NAMALWA (cell line): ENCODE measurements at places on chromosomes 12 and 14.

- no peak for DNase-seq
These were observed 21.1 kb upstream of the PITPNM2 start for GRCh38 chr12:123171967-123172366.

DNA sequence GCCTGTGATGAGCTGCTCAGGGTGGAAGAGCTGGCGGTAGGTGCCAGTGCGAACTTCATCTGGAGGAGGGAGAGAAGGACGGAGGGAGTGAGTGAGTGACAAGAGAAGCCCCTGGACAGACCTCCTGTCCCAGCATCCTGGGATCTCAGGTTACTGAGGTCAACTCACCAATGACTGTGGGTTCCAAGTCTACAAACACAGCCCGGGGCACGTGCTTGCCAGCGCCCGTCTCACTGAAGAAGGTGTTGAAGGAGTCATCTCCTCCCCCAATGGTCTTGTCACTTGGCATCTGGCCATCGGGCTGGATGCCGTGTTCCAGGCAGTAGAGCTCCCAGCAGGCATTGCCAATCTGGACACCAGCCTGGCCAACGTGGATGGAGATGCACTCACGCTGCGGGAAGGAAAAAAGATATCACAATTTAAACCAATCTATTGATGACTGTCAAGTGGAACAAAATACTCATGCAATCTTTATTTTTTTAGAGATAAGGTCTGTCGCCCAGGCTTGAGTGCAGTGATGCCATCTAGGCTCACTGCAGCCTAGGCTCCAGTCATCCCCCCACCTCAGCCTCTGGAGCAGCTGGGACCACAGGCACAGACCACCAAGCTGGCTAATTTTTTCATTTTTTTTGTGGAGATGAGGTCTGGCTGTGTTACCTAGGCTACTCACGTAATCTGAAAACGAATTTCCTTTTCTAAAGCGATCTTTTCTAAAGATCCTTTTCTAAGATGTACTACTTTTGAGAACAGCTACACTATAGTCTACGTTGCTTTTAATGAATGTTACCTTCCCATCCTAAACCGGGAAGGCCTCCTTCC lies 1.7 kb downstream of the TUBA1B start:
- DNase-seq = no peak

DNA sequence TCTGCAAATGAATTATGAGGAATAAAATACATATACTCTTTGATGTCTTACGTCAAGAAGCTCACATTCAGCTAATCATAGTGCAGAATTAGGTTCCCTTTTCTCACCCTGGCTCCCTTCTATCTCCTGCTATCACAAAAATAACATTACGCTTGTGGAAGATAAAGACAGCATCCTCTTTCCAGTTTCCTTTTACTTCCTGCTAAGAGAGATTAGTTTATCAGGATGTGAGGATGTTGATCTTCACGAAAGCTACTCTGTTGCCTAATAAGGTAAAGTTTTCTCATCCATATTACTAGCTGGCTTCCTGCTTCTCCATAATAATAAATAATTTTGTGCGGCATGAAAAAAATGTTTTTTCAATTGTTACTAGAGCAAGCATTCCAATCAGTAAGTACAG lies 217.7 kb upstream of the DCN start:
- DNase-seq = no peak

- DNase-seq = no peak
These were observed 53.9 kb upstream of the FICD start for GRCh38 chr12:108461058-108461660.

- no peak for DNase-seq
These were observed 256.4 kb downstream of the SSPN start for GRCh38 chr12:26451763-26452162.

DNA sequence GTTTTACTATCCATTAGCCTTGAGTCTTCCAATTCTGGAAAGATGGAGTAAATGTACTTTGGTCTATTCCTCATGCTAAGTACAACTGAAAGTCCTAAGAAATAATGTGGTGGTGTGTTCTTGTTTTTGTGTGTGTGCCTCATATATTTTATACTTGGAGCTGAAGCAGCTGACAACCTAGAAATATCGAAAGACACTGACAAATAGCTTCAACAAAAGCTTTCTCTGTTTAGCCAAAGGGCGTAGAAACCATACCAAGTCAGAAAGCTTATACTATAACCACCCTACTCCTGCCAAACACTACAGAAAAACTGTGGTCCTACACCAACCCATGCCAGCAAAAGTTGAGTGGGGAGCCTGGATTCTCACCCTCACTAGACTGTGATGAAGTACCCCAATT lies 188.4 kb downstream of the GPHN start:
- no peak for DNase-seq
